ENCODE measurements at places on chromosomes 13 and 19. TPM values are rescaled to one million over a fixed set of nuclear protein-coding genes. Genes with fewer than 3 reads are reported as not detected.

DNA sequence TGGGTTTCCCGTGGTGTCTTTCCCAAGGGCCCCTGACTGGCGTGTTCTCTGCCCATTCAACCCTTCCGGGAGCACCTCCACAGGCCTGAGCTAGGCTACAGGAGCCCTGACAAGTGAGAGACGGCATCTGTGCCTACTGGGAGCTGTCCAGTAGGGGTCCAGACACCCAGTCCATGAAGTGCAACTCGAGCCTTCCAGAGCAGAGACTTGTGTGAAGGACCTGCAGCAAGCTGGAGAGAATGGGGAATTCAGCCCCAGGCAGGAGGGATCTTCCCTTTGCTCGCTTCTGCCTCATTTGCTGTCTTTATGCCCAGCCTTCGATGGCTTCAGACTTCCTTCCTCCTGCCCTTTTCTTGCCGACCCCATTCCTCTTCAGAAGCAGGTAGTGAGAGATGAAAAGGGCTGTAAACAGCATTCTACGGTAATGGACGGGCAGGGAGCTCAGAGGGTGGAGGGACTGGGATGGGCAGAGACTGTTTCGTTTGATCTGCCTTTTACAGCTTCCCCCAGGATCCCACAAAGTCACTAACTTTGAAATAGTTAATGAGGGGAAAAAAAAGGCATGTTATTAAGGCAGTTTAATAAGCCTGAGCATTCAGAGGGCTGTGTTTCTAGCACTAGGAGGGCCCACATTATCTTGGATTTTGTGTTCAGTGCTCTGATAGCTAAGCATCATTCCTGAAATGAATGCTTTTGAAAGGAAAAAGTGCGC is 327.6 kb downstream of the FGF9 start:
- no peak for DNase-seq

DNA sequence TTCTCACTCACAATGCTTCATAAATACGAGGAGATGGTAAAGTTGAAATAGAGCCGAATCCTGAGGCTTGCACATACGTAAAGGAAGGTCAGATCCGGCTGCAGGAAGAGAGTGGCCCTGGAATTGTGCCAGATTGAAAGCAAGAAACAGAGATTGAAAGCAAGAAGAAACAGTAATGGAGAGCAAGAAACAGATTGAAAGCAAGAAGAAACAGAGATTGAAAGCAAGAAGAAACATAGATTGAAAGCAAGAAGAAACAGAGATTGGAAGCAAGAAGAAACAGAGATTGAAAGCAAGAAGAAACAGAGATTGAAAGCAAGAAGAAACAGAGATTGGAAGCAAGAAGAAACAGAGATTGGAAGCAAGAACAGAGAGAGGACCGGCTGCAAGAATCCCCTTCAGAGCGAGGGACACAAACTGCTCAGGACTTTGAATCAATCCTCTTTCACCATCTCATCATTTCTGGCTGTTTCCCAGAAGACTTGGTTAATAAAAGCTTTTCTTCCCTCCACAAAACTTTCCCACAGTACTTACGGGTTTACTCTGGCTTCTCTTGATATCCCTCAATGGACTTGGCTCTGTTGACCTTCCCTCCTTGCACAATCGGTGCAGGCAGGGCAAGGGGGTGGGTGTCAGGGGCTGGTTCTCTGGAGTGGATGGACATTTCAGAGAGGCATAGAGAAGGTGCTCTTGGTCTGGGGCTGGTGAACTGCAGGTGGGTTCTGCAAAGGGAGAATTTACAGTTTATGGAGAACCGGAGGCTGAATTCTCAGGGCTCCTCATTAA is 25.5 kb downstream of the OR7A5 start:
- DNase-seq = no peak

DNA sequence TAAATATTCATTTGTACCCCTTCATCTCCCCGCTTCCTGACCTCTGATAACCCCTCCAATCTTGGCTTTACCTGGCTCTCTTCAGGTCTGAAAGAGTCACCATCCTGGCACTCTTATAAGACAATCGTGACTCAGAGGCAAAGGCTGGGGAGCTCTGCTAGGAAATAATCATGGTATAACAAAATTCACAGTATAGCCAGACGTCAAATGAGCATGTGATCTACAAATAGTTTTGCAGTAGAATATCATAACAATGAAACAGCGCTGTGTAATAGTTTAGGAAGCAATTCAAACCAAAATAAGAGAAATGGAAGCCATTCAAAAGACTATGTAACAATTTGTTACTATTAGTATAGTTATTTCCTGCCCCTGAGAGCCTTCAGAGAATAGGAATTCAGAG is 34.2 kb downstream of the RXFP2 start:
- peak; percentile 26 for DNase-seq

DNA sequence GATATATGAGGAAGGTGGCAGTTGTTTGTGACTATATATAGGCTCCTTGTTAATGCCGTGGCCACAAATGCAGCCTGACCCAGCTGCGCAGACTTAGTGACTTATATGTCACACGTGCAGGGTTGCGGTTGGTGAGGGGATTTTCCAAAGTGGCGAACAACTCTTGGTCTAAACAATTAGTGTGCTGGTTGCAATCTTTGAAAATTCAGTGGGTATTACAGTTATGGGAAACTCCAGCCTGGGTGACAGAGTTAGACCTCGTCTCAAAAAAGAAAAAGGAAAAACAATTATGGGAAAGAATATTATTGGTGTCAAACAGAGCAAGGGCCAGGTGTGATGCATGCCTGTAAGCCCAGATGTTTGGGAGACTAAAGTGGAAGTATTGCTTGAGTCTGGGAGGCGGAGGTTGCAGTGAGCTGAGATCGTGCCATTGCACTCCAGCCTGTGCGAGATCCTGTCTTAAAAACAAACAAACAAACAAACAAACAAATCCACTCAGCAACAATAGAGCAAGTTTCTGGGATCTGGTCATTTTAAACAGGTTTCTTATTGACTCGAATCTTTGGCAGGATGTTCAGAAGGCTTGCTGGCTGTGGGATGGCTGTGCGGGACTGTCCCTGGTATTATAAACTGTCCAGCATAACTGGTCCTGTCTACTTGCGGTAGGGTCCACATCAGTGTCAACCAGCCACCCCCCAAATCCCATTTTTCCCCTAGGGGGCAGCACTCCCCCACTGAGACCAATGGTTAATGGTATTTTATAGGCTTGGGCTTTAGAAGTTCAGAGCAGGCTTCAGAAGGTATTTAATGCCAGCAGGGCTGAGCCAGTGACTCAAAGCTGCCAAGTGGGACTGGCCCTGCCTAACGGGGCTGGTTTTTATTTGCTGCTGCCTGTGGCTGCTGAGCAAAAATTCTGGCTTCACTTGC is 15.4 kb downstream of the RELB start:
- DNase-seq = peak; percentile 17

DNA sequence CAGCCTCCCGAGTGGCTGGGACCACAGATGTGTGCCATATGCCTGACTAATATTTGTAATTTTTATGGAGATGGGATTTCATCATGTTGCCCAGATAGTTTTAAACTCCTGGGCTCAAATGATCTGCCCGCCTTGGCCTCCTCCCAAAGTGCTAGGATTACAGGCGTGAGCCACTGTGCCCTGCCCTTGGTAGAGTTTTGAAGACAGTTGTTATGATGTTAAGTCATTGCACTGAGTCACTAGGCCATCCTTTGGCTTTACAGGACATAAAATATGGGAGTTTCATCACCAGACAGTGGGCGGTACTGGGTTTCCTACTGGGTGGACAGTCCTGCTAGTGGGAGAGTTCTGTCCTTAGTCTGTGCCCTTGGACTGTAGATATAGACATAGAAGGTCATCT is 282.5 kb downstream of the ATP8A2 start:
- no peak for DNase-seq

GRCh38 chr19:54391589-54392061 is 23.6 kb upstream of the TTYH1 start:
- DNase-seq = no peak

DNA sequence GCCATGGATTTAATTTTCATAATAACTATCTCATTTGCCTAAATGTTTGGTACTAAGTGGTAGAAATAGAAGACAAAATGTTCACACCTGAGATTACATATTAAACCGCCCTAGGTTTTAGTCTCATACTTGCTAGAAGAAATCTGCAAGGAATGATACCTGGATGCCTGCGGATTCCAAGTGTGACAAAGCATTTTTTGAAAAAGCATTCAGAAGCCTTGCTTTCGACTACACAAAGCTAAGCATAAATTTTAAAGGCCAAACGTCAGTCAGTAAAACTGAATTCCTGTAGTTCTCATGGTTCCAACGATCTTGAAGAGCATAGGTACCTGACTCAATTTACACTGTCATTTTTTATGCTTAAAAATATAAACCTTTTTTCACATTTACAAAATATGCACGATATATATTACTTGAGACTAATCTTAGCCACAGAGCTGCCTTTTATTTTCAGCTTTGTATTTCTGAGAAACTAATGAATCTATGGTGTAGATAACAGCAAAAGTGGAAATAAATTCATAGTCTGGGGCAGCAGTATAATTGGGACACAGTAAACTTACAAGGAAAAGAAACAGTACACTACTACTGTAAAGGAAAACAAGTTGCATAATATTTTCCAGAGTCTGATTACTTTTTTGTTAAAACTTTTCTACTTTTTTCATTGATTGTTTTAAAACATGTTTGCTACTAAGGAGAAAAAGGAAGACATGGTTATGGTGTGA is 1.2 kb upstream of the LRRC63 start:
- no peak for DNase-seq

GRCh38 chr13:45055198-45055901 is 65.0 kb upstream of the GTF2F2 start:
- peak; percentile 82 for DNase-seq

DNA sequence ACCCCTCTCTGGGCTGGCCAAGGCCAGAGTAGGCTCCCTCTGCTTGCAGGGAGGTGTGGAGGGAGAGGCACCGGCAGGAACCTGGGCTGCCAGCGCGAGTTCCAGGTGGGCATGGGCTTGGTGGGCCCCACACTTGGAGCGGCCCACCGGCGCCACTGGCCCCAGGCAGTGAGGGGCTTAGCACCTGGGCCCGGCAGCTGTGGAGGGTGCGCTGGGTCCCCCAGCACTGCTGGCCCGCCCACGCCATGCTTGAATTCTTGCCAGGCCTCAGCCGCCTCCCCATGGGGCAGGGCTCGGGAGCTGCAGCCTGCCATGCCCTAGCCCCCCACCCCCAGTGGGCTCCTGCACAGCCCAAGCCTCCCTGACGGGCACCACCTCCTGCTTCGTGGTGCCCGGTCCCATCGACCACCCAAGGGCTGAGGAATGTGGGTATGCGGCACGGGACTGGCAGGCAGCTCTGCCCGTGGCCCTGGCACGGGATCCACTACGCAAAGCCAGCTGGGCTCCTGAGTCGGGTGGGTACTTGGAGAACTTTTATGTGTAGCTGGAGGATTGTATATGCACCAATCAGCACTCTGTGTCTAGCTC is 1648.0 kb downstream of the OLFM4 start:
- no peak for DNase-seq

DNA sequence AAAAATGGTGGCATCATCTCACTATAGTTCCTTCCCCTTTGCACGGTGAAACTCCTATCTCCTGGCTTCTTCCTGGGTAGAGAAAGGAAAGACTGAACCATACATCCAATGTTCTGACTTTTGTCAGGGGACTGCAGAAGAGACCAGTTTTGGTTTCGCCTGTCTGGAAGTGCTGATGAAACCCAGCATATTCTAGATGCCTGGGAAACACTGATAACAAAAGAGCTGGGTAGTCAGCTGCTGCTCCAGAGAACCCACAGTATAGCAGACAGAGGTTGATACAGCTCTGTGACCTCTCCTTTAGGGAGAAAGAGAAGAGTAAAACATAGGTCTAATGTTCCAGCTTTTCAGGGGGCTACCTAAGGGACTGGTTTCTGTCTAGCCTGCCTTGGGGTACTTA is 695.3 kb downstream of the DIAPH3 start:
- no peak for DNase-seq

GRCh38 chr13:74287724-74288169 is 153.5 kb upstream of the KLF12 start:
- DNase-seq = no peak

GRCh38 chr13:77696006-77696878 is 1.2 kb upstream of the SLAIN1 start:
- DNase-seq = no peak

The CRLF1 gene
- 0.37 TPM for total RNA-seq

The ZNF497 gene
- total RNA-seq = 0.41 TPM

The ZNF112 gene
- total RNA-seq = 3.3 TPM

The CERS1 gene
- total RNA-seq = 0.10 TPM

The FGF9 gene
- total RNA-seq = 0.04 TPM

The GARIN5A gene
- total RNA-seq = 0.95 TPM
